Effector memory CD8-positive, alpha-beta T cell (primary cell): ENCODE measurements at places on chromosomes 6 and 20.

DNA sequence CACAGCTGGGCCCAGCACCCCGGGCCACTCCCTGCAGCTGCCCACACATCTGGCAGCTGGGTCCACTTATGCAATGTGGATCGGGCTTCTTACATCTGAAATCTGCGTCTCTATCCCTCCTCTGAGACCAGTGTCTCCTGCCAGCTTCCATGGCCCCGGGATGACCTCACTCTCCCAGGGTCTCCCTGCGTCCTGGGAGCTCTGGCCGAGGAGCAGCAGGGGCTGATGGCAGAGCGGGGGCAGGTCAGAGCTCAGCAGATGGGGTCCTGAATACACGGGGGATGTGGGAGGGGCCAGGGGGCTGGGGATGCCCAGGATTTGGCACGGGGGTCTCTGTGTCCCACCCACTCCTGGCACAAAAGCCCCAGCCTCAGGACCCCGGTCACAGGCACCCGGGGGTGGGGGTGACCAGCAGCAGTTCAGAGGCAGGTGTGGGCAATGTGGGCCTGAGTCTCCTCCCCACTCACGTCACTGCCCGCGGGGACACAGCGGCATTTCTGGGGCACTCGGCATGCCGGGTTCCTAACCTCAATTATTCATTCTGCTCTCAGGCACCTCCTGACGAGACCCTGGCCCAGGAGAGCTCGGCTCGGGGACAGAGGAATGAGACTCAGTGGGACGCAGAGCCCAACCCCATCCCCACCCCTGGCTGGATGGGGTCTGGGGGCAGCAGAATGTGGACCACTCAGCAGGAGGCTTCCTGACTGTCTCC, 16.4 kb downstream of the CHRNA4 start:
- DNase-seq = no peak

GRCh38 chr6:11358904-11359830, 126.7 kb upstream of the NEDD9 start:
- DNase-seq = no peak

- no peak for DNase-seq
Measured at GRCh38 chr6:74114428-74114827, 418.4 kb downstream of the CD109 start.

DNA sequence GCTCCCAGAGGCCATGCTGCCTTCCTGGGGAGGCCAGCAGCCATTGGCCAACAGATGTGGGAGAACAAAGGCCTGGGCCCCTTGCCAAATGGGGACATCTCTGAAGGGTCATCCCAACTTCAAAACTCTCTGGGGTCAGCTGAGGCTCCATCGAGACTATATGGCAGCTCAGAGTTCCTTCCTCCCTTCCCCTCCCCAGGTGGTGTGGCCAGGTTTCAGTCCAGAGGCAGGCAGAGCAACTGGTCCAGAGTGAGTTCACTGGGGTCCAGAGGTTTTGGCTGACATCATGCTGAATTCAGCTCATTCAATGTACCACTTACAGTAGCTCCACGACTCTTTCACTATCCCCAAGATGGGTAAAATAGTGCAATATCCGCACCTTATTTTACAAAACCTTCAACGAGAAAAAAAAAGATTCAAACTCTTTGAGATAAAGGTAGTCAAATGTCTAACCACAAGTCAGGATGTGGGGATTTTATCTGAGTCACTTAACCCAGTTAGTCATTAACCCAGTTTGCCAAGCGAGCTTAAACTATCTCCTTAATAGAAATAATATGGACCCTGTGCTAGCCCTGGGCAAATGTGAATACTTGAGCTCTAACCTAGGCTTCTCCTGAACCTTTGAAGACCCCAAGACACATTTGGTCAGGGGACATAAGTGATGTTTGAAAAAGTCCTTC, 108.4 kb upstream of the PLEKHG1 start:
- DNase-seq = no peak

GRCh38 chr6:13044390-13044789, 283.9 kb downstream of the TBC1D7 start:
- no peak for DNase-seq

DNA sequence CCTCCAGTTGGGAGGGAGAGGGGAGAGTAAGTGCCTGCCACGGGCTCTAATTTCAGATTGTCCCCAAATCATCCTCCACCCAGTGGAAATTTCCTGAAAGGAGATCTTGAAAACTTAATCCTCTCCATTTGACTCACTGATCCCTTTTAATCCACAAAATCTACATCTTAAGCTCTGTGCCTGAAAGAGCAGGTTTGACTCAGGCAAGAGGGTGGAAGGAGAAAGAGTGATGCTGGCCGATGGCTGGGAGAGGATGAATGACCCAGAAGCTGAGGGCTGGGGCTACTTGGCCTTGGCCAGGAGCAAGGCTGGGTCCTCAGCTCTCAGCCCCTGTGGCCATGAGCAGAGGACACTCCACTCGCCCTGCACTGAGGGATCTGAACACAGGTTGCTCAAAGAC, 8.1 kb downstream of the BPIFA2 start:
- DNase-seq = no peak

GRCh38 chr6:150006961-150007464, 18.3 kb downstream of the RAET1L start:
- no peak for DNase-seq
